Lower leg skin (tissue), 4 donors: ENCODE measurements at places on chromosomes 3 and 15.

GRCh38 chr3:190092250-190092649 lies 28.4 kb downstream of the P3H2 start:
- DNase-seq = no peak

DNA sequence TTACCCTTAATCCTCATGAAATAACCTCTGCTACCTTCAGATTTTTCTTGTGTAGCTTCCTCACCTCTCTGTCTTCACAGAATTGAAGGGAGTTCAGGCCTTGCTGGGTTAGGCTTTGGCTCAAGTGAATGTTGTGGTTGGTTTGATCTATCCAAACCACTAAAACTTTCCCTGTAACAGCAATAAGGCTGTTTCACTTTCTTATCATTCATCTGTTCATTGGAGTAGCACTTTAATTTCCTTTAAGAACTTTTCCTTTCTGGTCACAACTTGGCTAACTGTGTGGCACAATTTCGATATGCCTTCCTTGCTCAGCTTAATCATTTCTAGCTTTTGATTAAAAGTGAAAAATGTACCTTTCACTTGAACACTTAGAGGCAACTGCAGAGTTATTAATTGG lies 129.8 kb downstream of the NR1I2 start:
- no peak for DNase-seq

GRCh38 chr3:42667096-42667522 lies 13.6 kb downstream of the ZBTB47 start:
- no peak for DNase-seq

GRCh38 chr3:123683505-123684154 lies 98.8 kb upstream of the HACD2 start:
- no peak for DNase-seq

DNA sequence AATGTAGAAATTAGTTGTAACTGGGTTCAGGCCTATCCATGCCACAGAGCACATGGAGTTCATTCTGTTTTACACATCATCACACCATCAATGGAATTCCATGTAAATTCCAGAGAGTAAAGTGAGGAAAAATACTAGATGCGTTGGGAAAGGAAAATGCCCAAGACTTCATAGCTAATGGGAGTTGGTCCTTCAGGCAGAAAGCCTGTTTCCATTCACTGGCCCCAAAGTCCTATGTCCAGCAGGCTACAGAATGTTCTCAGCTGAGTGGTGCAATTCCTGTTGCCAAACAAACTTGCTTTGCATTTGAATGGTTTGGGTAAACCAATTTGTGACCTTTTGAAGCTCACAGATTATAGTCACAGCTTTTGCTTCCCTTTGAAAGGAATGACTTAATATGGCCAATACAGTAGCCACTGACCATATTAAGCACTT lies 164.6 kb upstream of the PFN2 start:
- DNase-seq = no peak

GRCh38 chr15:40058476-40059140 lies 19.6 kb upstream of the SRP14 start:
- DNase-seq = no peak

DNA sequence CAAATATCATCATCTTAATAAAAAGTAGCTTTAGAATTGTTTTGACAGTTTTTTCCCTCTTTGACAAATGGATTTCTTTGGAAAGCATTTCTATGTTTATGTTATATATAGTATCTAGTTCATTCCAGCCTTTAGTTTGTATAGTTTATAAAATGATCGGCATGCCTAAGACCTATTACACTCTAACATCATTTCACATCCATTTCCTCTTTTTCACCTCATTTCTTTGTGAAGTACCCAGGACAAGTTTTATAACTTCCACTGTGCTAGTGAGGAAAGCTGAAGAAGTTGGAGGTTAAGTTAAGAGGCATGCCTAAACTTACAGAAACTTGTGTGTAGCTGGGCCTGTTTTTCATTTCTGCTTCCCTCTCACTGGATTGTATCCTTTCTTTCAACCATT lies 178.4 kb downstream of the TP63 start:
- no peak for DNase-seq

GRCh38 chr3:13851997-13852637 lies 27.8 kb downstream of the WNT7A start:
- DNase-seq = no peak

DNA sequence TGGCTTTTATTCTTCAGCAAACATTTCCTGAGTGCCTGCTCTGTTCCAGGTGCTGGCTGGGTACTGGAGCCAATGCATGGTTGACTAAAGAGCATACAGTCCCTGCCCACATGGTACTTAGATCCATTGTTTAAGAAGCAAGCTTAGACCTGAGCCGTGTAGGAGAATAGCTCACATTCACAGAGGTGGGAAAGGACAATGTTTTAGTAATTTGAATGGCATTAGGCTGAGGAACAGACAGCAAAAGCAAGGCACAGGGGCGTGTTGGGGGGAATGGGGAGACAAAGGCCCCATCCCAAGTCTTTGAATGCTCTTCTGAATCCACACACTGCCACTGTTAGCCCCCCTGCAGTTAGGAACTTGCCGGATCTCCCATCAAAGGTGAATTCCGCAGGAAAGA lies 388.2 kb upstream of the RGMA start:
- DNase-seq = no peak

DNA sequence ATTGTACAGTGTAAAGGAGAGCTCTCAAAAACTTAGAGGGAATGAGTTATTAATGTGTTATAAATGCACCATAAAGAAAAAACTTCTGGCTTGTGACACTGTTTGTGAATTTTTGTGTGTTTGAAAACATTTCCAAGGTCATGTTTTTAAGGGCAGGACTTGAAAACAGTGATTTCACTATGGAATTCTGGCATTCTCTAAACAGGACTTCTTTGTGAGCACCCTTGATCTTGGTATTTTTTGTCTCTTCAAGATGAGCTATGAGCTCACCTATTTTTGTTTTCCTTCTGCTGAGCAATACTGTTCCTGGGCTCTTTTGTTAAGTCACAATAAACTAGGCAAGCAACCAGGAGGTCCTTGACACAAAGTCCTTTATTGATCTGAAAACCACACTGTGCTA lies 284.4 kb downstream of the RBMS3 start:
- no peak for DNase-seq

DNA sequence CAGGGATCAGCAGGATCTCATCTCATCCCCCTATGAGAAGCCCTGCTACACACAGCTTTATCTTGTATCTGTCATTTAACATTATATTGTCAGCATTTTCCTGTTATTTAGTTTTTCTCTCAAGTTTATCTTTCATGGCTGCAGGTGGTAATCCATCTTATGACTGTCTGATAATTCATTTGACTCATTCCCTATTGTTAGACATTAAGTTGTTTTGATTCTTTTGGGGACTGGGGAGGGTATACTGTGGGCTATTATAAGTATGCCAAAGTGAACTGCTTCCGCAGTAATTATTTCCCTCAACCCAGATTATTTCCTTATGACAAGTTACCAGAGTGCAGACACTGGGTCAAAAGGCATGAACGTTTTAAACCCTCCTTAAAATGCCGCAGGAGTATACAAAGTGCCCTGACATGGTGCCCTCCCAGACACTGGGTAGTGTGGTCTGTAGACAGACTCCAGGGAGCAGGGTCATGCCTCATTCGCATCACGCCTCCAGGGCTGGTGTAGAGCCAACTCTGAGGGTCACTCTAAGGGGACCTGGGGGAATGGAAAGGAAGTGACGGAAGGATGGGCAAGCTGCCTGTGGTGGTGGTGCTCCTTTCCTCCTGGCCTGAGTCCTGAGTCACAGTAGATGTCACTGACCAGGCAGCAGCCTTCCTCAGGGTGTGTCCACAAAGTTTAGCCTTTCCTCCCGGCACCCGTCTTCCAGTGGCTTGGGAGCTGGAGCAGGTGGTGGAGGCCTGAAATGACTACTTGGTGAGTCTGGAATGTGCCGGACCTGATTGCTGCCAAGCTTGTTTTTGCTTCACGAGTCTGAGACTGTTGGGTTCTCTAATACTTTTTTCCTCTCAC lies 11.6 kb downstream of the GPR160 start:
- no peak for DNase-seq

DNA sequence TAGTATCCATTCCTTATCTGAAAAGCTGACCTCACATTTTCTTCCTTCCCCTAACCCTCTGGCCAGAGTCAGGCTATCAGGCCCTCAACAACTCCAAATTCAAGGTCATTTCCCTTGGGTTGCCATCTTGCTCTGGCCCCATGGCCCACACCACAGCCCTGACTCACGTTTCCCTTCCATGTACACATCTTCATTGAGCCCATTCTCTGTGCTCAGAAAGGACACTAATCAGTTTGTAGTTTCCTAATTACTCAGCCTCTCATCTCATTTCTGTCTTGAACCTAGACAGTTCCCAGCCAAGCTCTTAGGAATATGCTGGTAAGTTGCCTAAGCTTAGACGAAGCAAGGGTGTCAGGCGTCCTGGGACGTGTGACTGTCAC lies 14.9 kb downstream of the TGM5 start:
- peak; percentile 40 for DNase-seq

- DNase-seq = no peak
These were observed 13.8 kb downstream of the HDC start for GRCh38 chr15:50251638-50252182.

- no peak for DNase-seq
These were observed 2.2 kb downstream of the HOMER2 start for GRCh38 chr15:82950295-82950694.

- DNase-seq = no peak
These were observed 78.5 kb upstream of the SNRPA1 start for GRCh38 chr15:101373577-101373976.

DNA sequence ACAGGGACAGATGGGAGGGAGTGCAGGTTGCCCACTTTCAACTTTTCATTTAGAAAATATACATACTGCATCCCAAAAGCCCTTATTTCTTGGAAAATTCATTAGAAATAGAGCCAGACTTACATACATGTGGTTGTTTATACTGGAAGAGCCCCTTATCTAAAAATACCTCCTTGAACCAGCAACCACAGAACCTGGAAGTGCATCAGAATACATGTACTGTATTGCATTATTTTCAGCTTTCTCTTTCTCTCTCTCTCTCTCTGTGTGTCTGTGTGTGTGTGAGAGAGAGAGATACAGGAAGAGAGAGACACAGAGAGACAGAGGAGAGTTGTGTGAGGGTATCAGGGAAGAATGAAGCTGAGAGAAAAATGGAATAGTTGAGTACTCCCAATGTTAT lies 29.5 kb upstream of the LSAMP start:
- no peak for DNase-seq

DNA sequence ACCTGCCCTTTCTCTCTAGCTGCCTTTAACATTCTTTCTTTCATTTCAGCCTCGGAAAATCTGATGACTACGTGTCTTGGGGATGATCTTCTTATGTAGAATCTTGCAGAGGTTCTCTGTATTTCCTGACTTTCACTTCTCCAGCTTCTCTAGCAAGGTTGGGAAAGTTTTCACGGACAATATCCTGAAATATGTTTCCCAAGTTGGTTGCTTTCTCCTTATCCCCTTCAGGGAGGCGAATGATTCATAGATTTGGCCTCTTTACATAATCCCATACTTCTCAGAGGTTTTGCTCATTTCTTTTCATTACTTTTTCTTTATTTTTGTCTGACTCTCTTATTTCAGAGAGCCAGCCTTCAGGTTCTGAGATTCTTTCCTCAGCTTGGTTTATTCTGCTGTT lies 62.1 kb upstream of the CCDC54 start:
- DNase-seq = no peak

GRCh38 chr3:59285560-59285959 lies 235.7 kb upstream of the CFAP20DC start:
- no peak for DNase-seq

- no peak for DNase-seq
These were observed 62.8 kb downstream of the EPHB1 start for GRCh38 chr3:134857776-134858362.

GRCh38 chr3:89472101-89472500 lies 364.7 kb downstream of the EPHA3 start:
- DNase-seq = no peak

DNA sequence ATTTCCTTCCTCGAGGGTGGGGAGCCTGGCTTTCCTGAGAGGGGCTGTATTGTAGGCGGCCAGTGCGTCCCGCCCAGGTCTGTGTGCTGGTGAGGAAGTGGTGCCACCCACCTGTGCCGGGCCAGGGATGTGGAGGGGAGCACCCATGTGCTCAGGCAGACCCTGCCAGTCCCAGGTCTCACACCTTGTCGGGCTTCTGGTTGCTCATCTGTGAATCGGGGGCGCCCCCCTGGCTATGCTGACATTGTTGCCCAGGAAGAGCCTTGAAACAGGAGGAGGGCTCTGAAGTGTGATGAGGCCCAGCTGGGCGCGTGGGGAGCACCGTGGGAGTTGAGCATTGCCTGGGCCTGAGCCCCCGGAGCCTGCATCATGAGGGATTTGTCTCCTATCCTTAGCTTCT lies 4.8 kb downstream of the FBLN2 start:
- no peak for DNase-seq

DNA sequence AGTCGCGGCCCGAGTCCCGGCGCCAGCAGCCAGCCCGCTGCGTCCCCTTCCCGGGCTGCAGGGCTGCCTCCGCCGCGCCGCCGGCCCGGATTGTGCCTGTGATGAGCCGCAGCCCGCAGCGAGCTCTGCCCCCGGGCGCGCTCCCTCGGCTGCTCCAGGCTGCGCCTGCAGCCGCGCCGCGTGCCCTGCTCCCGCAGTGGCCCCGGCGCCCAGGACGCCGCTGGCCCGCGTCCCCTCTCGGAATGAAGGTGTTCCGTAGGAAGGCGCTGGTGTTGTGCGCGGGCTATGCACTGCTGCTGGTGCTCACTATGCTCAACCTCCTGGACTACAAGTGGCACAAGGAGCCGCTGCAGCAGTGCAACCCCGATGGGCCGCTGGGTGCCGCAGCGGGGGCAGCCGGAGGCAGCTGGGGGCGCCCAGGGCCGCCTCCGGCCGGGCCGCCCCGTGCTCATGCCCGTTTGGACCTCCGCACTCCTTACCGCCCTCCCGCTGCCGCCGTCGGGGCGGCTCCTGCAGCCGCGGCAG lies 1.2 kb downstream of the CHST2 start:
- no peak for DNase-seq

DNA sequence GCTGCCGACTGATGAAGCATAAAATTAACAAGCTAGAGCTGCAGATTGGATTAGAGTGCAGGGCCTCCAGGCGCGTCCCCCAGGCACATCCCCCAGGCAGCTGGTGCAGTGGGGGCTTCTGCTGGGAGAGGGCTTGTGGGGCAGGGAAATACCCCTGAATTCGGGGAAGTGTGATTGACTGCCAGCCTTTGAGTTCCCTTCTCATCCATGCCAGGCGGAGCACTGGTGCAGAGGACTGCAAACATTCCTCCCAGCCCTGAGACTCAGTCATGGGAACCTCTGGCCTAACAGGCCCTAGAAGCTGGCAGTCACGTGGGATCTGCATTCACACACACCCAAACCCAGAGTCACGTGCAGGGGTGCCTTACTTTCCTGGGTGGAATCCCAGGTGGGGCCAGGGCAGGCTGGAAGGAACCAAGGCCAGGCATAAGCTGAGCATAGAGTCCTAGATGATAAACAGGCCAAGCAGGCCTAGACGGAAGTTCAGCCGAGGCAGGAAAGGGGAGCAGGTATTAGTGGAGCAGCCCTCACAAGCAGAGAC lies 46.2 kb upstream of the SEC22A start:
- DNase-seq = peak; percentile 14

DNA sequence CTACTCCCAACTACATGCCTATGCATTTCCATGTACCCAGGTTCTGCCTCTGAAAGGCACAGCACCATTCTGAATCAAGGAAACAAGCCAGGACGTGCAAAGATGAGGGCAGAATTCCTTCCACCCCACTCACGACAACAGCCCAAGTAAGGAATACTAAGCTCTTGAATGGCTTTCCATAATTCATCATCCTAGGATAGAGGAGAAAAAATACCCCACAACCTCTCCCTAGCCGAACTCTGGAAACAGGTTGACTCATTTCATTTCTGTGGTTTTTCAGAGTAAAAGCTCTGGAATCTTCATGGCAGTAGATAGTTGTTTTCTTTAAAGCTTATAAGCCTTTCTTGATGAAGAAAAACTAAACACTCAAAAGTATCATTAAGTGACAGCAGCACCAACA lies 77.8 kb downstream of the PDZRN3 start:
- DNase-seq = no peak

- no peak for DNase-seq
These were observed 42.4 kb downstream of the ST3GAL6 start for GRCh38 chr3:98805571-98805970.
